Kidney glomerular epithelial cell (primary cell): ENCODE measurements at places on chromosomes 12 and 14.

DNA sequence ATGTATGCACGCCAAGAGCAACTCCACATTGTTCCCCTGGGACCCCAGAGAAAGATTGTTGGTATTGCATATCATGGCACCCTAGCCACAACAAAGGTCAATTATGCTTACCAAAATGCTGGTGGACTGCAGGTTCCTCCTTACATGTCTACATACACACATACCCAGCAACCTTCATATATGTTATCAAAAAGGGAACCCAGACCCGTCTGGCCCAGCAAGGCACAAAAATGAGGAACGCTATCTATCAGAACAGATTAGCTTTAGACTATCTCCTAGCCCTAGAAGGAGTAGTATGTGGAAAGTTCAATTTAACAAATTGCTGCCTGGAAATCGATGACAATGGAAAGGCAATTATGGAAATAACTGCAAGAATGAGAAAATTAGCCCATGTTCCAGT is 61.5 kb downstream of the DHRS2 start:
- no peak for DNase-seq

- no peak for DNase-seq
These were observed 166.7 kb upstream of the HIF1A start for GRCh38 chr14:61528591-61529021.

GRCh38 chr12:2299206-2299605 is 246.4 kb downstream of the CACNA1C start:
- peak; percentile 82 for DNase-seq

- no peak for DNase-seq
These were observed 19.0 kb downstream of the DIP2B start for GRCh38 chr12:50523772-50524171.

GRCh38 chr14:65949711-65950516 is 536.3 kb upstream of the CCDC196 start:
- peak; percentile 55 for DNase-seq

DNA sequence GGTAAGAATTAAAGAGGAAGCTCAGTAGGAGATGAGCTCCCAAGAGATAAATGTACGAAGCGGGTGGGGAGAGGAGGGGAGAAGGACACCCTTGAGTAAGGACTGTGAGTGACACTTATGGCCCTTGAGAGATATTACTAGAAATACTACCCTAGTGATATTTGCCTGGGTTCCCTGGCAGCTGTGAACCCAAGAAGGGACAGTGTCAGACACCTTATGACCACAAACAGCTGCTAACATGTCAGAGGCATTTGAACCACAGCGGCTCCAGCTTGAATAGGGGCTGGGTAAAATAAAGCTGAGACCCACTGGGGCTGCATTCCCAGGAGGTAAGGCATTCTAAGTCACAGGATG is 19.6 kb upstream of the SLC6A12 start:
- DNase-seq: no peak

- DNase-seq: no peak
These were observed 18.6 kb downstream of the PSMC1 start for GRCh38 chr14:90274808-90275457.

GRCh38 chr14:36498938-36499337 is 21.1 kb downstream of the NKX2-1 start:
- DNase-seq: no peak

DNA sequence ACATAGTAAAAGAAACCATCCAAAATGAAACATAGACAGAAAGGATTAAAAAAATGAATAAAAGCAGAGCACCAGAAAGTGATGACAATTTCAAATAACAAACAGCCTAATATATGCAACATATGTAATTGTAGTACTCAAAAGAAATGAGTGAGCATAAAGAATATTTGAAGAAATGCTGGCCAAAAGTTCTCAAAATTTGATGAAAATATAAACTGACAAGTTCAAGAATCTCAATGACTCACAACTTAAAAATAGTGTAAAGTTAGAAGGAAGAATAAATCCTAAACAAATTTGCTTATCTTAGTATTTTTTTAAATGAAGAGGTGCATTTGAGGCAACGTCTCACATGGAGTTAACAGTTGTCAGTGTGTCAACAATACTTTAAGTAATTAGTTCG is 498.9 kb downstream of the SLC6A15 start:
- no peak for DNase-seq

GRCh38 chr12:25875661-25876060 is 82.8 kb upstream of the RASSF8 start:
- no peak for DNase-seq

GRCh38 chr14:69038455-69039287 is 59.6 kb upstream of the ACTN1 start:
- DNase-seq: peak; percentile 77

DNA sequence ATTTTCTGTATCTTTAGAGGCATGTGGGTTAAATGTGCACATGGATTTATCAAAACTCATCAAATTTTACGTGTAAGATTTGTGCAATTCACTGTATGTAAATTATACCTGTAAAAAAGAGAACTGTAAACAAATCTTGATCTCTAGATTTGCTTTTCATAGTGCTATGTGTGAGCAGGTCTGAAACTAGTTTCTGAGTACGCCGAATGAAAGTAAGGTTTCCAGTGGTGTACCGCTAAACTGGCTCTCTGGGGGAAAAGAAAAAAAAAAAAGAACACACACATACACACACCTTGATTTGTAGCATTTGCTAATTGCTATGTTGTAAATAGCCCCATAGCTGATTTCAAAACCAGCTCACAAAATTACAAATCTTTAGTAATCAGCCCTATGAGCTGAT is 8.6 kb upstream of the SLC41A2 start:
- DNase-seq: no peak

DNA sequence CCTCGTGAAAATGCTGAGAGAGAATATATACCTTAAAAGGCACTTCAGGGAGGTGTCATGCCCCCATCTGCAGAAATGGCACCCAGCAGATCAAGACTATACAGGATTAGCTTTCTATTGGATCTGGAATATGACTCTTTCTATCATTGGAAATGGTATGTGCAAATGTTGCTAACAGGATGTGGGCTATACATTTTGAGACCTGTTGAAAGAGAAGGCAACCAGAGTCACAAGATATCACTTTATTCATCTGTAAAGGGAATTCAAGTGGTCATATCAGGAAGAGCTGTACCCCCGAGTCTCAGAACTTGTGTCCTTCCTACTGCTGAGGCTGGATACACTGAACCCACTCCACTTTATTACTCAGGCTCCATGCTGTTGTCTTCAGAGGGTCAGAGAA is 46.1 kb upstream of the FRMD6 start:
- DNase-seq: no peak

GRCh38 chr12:76413121-76413520 is 64.9 kb upstream of the BBS10 start:
- DNase-seq: no peak

DNA sequence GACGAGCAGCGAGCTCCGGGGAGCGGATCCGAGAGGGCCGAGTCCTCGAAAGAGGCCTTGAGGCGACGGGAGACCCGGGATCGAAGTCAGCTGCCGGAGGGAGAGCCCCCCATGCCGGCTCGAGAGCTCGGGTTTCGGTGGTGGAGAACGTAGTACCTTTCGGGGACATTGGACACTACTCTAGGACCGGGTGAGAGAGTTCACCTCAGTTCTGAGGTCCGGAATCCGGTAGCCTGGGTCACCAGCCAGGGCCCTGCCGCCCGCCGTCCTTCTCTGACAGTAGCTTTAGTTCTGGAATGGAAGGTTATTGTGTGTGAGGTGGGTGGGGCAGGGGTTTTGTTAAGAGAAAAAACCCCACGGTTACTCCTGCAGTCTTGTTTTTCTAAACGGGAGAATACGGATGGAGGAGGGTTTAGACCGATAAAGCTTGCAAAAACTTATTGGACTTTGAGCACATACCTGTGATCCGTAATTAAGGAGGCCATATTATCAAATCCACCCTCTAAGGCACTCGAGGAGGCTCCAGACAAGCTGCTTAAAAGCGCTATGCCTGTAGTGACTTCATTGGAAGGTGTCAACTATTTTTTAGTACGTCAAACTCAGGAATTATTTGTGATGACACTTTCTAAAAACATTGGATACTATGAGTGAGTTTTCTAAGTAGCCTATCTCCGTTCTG is 765 bp downstream of the SCYL2 start:
- DNase-seq: peak; percentile 37

DNA sequence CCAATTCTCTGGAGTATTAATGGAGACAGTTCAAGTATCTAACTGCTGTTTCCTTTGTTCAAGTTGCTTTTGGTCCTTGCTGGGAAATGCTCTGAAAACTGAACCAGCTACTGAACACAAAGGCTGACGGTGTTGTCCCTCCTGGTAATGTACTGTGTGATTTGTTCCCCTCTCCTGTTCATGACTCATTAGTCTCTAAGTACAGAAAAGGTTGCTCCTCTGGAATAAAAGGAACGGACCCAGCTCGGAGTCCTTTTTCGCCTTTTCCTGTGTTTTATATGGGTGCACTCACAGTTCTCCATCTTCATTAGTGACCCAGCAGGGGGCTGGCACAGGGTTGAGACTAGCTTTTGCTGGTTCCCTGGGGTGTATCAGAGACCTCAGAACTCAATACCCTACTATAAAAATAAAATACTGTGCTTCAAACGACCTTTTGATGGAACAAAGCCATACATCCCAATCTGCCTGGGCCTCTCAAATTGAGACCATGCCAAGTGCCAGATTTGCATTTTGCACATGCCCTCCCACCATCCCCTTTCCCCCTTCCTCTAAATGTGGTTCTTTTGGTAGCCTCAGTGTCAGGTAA is 269.7 kb downstream of the RAD51B start:
- DNase-seq: peak; percentile 66

DNA sequence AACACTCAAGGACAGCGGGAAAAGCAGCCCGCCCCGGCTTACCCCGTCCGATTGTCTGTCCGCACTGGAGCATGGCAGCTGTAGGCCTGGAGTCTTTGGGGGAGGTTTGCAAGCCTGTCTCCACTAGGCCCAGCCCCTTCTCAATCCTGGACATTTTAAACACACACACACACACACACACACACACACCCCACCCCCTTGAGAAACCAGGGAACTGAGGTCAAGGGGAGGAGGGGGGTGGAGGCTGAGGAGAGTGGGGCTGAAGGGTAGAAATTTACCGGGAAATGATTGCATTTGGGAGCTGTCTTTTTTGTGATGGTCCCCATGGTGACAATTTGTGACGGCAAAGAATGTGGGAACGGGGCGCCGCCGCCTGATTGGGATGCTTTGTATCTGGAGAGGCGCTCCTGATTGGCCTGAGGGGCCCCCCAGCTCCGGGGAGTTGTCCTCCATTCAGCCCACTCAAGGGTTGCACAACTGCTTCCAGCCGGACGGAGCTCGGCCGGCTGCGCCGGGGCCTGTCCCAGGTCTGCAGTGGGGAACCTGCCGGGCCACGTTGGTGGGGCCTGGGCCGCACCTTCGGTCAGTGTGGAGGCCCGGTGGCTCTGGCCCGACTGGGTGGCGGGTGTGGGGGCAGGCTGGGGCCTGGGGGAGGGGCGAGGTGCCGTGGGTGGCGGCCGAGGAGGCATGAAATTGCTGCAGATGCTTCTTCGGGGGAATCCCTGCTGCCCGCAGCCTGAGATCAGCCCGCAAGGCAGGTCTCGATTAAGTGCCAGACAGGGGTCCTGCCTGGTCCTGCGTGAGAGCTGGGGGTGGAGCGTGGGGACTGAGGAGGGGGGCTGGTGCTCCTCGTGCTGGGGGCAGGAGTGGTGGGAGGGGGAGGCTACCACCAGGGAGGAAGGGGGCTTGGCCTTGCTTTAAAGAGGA is at the start of gene FAM181A:
FAM181A (plus strand) TSS at position 472 of the 927 bp plus-strand sequence. CDS start 942 bp downstream, outside the sequence.
- no peak for DNase-seq

- no peak for DNase-seq
These were observed 175.9 kb upstream of the C14orf180 start for GRCh38 chr14:104403421-104404220.

- DNase-seq: no peak
These were observed 311.0 kb downstream of the NOVA1 start for GRCh38 chr14:26286913-26287205.

DNA sequence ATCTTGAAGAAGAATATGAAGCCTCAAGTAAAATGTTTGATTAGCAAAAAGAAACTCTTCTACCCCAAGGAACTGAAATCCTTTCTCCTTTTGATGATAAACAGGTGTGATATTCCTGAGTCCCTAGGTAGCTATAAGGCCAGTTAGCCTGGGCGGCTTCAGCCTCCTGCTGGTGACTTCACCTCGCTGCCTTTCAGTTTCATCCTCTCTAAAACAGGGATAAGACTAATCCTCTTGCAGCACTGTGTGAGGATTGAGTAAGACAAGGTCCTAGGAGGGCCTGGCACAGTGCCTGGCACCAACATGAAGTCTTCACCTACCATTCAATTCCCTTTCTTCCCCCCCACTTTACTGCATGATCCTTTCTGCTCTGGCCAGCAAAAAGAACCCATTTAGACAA is 42.1 kb downstream of the CIT start:
- DNase-seq: no peak

- DNase-seq: no peak
These were observed 51.4 kb upstream of the ANO2 start for GRCh38 chr12:5996459-5996858.

DNA sequence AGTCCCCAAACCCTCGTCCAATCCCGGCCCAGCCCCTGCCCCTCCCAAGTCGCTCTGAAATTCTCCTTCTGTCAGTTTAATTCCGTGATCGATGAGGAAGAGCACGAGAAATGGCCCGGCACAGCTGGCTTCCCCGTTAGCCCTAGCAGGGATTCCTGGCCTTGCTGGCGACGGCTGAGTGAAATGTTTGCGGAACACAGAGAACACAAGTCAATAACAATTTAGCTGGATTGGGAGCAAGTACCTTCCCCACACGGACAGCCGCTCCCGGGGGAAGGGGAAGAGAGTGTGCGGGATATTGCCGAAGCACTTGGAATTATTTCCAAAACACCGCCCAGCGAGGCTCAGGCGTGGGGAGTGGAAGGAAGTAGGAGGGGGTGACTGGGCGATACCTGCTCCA is 134.6 kb downstream of the RBM19 start:
- no peak for DNase-seq

DNA sequence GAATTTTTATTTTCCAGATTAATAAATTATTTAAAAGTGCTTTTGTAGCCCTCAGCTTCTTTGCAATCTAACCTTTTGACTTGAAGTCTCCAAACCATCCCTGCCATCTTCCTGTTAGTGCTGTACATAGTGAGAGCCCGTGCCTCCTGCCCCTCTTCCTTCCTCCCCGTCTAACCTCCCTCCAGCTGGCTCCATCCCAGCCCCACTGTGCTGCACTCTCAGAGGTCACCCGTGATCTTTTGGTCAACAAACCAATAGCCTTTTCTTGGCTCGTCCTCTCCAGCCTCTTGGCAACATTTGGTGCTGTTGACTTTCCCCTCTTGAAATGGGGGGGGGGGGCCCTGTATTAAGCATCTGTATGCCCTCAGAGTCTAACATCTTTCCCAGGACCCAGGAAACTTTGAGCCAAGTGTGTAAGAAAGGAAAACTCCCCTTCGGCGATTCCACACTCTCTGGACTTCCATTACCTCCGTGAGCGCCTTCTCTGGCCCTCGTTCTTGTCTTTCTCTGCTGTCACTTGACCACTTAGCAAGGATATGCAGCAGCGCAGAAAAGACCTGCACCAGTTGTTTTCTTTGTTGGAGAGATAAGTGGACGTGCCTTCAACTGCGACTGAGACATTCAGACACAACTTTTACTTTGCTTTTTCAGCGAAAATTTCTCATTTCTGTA is 44.1 kb downstream of the FBXW8 start:
- no peak for DNase-seq

DNA sequence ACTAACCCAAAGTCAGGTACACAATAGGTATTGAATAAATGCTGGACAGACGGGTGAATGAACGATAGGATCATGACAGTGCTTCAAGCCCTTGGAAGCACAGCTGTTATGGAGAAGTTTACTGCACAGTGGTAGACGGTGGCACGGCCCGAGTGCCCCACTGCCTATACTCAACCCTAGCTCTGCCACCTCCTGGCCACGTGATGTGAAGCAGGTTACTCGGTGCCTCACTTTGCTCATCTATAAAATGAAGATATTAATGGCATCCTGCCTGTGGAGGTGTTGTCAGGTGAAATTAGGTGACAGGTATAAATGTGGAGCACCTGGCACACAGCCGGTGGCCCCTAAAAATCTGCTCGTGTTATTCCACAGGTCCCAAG is 5.8 kb downstream of the ASB2 start:
- DNase-seq: no peak
